ENCODE measurements at places on chromosomes 4 and X. TPM values are rescaled to one million over a fixed set of nuclear protein-coding genes. Genes with fewer than 3 reads are reported as not detected.

The UNC5C gene
- total RNA-seq: 77.9 TPM

The ATOH1 gene
- not detected for total RNA-seq

The MAGEA2 gene
- total RNA-seq: not detected

The SYP gene
- total RNA-seq: 0.33 TPM

The STATH gene
- not detected for total RNA-seq

The HDX gene
- total RNA-seq: 12.6 TPM

The NDP gene
- total RNA-seq: 0.66 TPM

The PRPS1 gene
- total RNA-seq: 30.0 TPM

The SMIM10L2A gene
- total RNA-seq: 7.8 TPM

The HEPH gene
- 126 TPM for total RNA-seq

The FGFR3 gene
- total RNA-seq: 37.6 TPM

GRCh38 chrX:68669871-68670270, 22.4 kb downstream of the STARD8 start:
- H3K4me1 ChIP-seq: peaks cover 25% of the 10 kb centered on the region
- H3K27ac ChIP-seq: peak overlapping the region; percentile 86
- no peak overlapping the region for H3K4me3 ChIP-seq

DNA sequence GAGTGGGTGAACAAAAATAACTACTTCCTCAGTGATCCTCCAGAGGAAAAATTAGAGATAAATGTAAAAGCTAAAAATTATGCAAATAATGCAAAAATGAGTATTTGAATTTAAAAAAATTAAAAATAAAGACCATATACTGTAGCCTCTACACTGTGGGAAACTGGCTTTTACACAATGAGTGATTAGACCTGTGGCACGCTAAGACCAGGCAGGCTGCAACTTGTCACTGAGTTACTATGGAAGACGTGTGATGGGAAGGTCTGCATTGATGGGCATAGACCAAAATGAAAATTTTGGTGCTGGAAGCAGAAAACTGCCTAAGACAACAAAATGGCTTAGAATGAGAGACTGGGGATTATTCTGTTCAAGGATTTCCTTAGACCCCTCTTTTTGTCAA, 30.2 kb downstream of the BTC start:
- no peak overlapping the region for H3K27ac ChIP-seq
- no peaks in the 10 kb centered on the region for H3K4me1 ChIP-seq
- no peaks in the 10 kb centered on the region for H3K36me3 ChIP-seq
- no peaks in the 10 kb centered on the region for H3K27me3 ChIP-seq
- H3K4me3 ChIP-seq: no peak overlapping the region
- DNase-seq: no peak

DNA sequence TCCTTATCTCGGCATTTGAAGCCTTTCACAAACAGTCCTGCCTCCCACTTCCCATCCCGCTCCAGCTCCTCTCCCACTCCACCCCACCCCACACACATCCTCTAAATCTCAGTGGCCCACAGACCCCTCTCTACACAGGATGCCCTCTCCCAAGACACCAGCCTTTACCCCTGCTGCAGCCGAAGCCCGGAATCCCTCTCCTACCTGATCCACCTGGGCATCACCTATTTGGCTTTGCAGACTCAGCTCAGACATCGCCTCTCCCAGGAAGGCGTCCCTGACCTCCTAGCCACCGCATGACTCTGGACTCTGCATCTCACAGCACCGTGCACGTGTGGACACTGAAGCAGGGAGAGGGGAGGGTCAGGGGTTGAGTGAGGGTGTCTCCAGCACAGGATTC, 11.5 kb downstream of the PPP2R2C start:
- no peak overlapping the region for H3K4me3 ChIP-seq
- H3K27me3 ChIP-seq: peaks cover 71% of the 10 kb centered on the region
- H3K36me3 ChIP-seq: no peaks in the 10 kb centered on the region
- no peak overlapping the region for H3K27ac ChIP-seq
- DNase-seq: no peak

GRCh38 chr4:25531272-25531671, 124.4 kb upstream of the SLC34A2 start:
- no peak overlapping the region for H3K4me3 ChIP-seq
- peaks cover 2% of the 10 kb centered on the region for H3K4me1 ChIP-seq
- no peaks in the 10 kb centered on the region for H3K27me3 ChIP-seq
- no peaks in the 10 kb centered on the region for H3K36me3 ChIP-seq
- H3K27ac ChIP-seq: no peak overlapping the region
- DNase-seq: no peak

DNA sequence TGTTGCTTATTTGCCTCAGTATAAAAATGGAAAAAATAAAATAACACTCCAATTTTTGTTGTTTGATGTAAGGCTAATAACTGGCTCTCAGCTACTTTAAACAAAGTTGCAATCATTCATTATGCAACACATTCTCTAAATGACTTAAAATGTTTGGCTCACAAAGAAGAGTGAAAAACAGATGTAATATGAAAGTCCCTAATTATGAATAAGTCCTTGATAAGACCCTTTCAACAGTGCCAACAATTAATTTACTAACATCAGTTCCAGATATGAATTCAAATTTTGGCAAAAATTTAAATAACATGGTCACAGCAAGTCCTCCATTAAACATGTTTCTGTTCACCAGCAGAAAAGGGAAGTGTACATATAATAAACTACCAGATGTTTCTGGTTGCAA, 69.8 kb downstream of the PAPSS1 start:
- H3K4me1 ChIP-seq: peaks cover 12% of the 10 kb centered on the region
- H3K36me3 ChIP-seq: peaks cover 30% of the 10 kb centered on the region
- DNase-seq: no peak
- no peak overlapping the region for H3K27ac ChIP-seq
- no peaks in the 10 kb centered on the region for H3K27me3 ChIP-seq

DNA sequence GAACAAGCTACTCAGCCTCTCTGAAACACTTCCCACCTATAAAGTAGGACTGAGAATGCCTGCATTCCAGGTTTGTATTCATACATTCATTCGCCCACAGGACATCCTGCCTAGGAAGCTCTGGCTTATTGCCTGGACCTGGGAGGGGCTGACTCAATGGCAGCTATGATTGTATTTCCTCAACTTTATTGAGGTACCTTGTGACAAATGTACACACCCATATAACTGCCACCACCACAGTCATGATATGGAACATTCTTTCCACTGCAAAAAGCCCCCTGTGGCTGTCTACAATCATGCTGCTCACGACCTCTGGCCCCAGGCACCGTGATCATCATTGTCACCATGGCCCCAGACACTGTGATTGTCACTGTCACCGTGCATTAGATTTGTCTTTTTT, 68.3 kb downstream of the ABLIM2 start:
- DNase-seq: no peak
- H3K27me3 ChIP-seq: no peaks in the 10 kb centered on the region
- H3K4me1 ChIP-seq: no peaks in the 10 kb centered on the region

DNA sequence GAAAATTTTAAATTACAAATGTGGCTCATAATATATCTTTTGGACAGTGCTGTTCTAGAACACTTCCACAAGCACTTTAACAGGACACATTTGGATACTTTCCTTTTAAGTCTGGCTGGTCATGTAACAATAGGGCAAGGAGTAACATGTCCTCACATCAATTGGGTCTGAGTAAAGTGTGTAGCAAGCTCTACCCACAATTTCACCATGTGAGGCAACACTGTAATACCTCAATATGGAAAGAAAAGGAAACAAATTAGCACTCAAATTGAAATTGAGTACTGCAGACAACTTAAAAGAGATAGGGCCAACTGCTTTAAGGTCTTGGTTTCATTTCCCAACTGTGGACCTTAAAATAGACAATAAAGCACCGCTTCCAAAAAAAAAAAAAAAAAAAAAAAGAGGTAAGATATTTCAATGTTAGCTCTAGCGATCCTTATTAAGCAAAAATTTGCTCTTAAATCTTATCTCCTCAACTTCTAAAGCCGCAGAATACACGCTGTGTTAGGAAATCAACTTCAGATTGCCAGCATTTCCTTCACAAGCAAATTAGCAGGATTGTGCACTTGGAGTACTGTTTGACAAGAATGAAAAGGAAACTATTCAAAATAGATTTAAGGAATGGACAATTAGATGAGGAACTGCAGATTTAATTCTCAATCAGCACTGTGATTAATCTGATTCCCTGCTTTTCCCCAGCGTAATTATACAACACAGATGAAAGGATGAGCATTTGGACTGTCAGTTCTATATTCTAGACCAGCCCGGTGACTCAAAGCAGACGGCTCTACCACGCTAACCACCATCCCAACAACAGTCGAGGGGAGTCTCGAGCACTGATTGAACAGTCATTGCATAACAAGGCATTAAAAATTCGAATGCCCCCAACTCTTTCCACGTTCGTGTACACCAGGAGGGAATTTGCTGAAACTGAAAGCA, 1.6 kb downstream of the CASK start:
- no peak for DNase-seq
- H3K4me3 ChIP-seq: peak overlapping the region; percentile 79
- H3K4me1 ChIP-seq: peaks cover 23% of the 10 kb centered on the region
- H3K27me3 ChIP-seq: no peaks in the 10 kb centered on the region
- peak overlapping the region; percentile 91 for H3K27ac ChIP-seq

- no peak overlapping the region for H3K4me3 ChIP-seq
- H3K27ac ChIP-seq: peak overlapping the region; percentile 66
- no peak for DNase-seq
- H3K36me3 ChIP-seq: peaks cover 20% of the 10 kb centered on the region
- H3K27me3 ChIP-seq: no peaks in the 10 kb centered on the region
Observed at GRCh38 chrX:1411326-1411725, 19.4 kb upstream of the SLC25A6 start.

DNA sequence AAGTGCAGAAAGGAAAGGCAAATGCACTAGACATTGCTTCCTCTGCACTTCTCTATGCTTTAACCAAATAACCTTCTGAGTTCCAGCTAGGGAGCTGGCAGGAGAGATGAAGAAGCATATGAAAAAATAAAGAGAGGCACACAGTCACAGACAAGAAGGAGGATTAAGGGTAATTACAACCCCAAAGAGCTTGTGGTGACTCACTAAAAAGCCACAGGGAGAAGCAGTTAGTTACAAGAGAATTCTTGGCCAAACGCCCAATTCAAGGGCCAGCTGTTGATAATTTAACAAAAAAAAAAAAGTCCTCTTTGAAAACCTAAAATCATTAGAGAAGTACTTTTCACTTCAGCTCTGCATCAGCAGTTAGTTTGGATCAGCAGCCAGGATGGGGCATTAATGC, 478.0 kb downstream of the KCNIP4 start:
- H3K27me3 ChIP-seq: peaks cover 19% of the 10 kb centered on the region
- H3K4me1 ChIP-seq: peaks cover 9% of the 10 kb centered on the region
- H3K27ac ChIP-seq: no peak overlapping the region

DNA sequence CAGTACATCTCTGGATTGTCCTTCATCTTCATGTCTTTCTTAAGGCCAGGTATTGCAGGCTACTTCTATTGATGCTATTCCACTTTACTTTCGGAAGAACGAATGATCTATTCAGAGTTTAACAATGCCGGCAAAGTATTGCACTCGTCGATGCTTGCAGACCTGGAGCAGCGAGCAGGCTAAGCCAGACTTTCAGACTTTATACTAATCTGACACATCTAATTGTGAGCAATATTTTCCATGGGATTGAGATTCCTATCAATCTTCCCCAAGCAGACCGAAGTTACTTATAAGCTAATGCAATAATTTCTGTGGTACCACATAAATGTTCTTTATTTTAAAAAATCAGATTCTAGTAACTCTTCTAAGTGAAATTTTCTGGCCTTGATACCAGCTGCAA, 1.6 kb downstream of the EMCN start:
- H3K27me3 ChIP-seq: no peaks in the 10 kb centered on the region
- DNase-seq: no peak
- H3K36me3 ChIP-seq: no peaks in the 10 kb centered on the region
- H3K4me1 ChIP-seq: peaks cover 20% of the 10 kb centered on the region

DNA sequence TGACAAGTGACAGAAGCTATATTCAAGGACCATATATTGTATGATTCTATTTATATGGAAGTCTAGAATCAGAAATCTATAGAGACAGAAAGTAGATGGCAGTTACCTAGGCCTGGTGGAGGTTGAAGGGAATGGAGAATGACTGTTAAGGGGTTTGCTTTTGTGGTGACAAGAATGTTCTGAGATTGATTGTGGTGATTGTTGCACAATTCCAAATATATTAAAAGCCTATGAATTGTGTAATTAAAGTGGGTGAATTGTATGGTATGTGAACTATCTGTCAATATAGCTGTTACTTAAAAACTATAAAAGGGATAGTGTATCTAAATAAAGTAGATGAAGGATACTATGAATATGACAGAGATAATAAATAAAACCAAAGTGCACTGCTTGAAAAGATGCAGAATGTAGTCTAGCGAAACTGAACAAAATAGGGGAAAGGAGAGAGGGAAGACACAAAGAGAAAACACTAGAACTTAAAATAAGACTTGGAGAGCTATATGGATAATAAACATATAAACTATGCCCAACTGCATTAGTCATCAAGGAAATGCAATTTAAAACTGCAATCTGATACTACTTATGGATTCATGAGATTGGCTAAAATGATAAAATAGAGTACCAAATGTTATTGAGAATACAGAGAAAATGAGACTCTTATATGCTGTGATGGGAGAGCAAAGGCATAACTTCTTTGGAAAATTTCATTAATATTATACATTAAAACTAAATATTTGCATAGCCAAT, 82.1 kb upstream of the BANK1 start:
- H3K36me3 ChIP-seq: peaks cover 5% of the 10 kb centered on the region
- no peak overlapping the region for H3K27ac ChIP-seq
- H3K4me1 ChIP-seq: no peaks in the 10 kb centered on the region

DNA sequence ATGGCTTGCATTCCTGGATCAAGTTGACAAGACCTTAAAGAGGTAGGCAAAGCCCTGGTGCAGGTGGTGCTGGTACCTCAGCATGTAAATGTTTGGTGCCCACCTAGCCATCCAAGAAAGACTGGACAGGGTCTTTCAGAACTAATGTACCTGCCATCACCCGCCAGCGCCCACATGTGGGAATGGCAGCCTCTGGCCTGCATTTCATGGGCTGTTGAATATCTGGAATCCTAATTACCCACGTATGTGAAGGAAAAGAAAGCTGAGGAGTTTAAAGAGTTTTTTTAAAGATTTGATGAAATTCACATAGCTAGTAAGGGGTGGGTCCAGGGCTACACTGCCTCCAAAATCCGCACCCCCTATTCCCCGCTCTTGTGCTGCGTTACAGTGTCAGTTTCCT, 8.6 kb upstream of the CCDC149 start:
- H3K27me3 ChIP-seq: no peaks in the 10 kb centered on the region
- peaks cover 7% of the 10 kb centered on the region for H3K4me1 ChIP-seq
- no peaks in the 10 kb centered on the region for H3K36me3 ChIP-seq
- no peak overlapping the region for H3K4me3 ChIP-seq

GRCh38 chr4:156959298-156959702, 12.3 kb downstream of the PDGFC start:
- H3K4me1 ChIP-seq: peaks cover 63% of the 10 kb centered on the region
- peaks cover 10% of the 10 kb centered on the region for H3K36me3 ChIP-seq
- H3K27me3 ChIP-seq: no peaks in the 10 kb centered on the region

GRCh38 chr4:10605746-10606482, 78.7 kb downstream of the CLNK start:
- H3K27me3 ChIP-seq: peaks cover 3% of the 10 kb centered on the region
- H3K36me3 ChIP-seq: no peaks in the 10 kb centered on the region
- no peak for DNase-seq
- no peak overlapping the region for H3K27ac ChIP-seq
- H3K4me3 ChIP-seq: no peak overlapping the region
